ENCODE measurements at places on chromosomes 3 and 15.
A peak's percentile ranks its signal among the peaks of the same experiment; 100 is the strongest.

- DNase-seq, result no peak
- no peaks in the 10 kb centered on the region for H3K36me3 ChIP-seq
- H3K27me3 ChIP-seq, result peaks cover 24% of the 10 kb centered on the region
Observed at GRCh38 chr15:59819092-59819491, 130.0 kb upstream of the BNIP2 start.

DNA sequence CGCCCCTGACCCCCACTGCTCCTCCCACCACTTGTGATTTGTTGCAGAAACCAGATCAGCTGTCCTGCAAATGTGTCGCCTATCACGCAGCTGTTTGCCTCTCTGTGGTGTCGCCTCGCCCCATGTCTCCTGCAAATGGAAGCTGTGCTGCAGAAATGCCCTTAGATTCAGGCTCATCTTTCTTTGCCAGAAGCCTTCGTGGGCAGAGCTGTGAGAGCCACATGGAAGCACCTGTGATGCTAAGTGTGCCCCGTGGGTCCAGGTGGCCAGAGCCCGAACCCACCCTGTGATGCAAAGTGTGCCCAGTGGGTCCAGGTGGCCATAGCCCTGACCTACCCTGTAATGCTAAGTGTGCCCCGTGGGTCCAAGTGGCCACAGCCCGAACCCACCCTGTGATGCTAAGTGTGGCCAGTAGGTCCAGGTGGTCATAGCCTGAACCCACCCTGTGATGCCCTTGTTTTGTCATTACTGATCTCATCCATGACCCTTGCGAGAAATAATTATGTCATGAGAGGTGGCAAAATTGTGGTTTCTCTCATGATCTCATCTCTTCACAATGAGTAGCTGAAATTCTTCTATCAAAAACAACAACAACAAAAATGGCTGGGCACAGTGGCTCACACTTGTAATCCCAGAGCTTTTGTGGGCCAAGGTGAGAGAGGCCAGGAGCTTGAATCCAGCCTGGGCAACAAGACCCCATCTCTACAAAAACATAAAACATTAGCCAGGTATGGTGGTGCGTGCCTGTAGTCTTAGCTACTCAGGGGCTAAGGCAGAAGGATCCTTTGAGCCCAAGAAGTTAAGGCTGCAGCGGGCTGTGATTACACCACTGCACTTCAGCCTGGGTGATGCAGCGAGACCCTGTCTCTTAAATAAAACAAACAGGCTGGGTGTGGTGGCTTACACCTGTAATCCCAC, 187.4 kb downstream of the GOLGA6L6 start:
- H3K27ac ChIP-seq, result no peak overlapping the region
- H3K4me3 ChIP-seq, result no peak overlapping the region
- H3K4me1 ChIP-seq, result peaks cover 5% of the 10 kb centered on the region
- no peaks in the 10 kb centered on the region for H3K27me3 ChIP-seq

GRCh38 chr3:129575997-129576384, 30.5 kb downstream of the PLXND1 start:
- no peak overlapping the region for H3K4me3 ChIP-seq
- no peaks in the 10 kb centered on the region for H3K27me3 ChIP-seq
- no peaks in the 10 kb centered on the region for H3K36me3 ChIP-seq
- H3K27ac ChIP-seq, result no peak overlapping the region
- no peak for DNase-seq
- no peaks in the 10 kb centered on the region for H3K4me1 ChIP-seq

DNA sequence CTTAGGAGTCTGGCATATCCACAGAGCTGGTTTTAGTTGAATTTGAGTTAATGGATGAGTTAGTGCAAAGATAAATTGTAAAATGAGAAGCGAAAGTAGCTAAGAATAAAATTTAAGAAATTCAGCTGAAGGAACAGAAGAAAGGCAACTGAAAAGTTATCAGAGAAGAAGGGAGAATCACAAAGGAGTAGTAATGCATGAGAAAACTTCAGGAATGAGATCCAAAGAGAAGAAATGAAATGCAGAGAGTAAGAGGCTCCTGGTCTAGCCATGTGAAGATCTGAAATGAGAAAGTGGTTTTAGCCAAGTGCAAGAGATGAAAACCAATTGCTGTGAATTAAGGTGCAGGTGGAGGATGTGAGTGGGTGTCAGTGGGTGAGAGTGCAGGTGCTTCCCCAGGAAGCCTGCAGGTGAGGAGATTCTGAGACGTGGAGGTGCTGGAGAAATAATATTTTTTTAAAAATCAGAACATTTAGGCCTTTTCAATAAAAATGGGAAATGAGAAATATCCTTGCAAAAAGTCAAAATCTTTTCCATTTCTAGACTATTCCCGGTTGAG, 18.5 kb downstream of the KBTBD8 start:
- H3K27me3 ChIP-seq, result peaks cover 4% of the 10 kb centered on the region
- peaks cover 6% of the 10 kb centered on the region for H3K36me3 ChIP-seq
- H3K4me3 ChIP-seq, result no peak overlapping the region
- peaks cover 9% of the 10 kb centered on the region for H3K4me1 ChIP-seq

- no peaks in the 10 kb centered on the region for H3K36me3 ChIP-seq
- peaks cover 6% of the 10 kb centered on the region for H3K4me1 ChIP-seq
- no peak overlapping the region for H3K27ac ChIP-seq
Observed at GRCh38 chr15:56839099-56839498, 79.3 kb upstream of the TCF12 start.

- DNase-seq, result no peak
- no peaks in the 10 kb centered on the region for H3K4me1 ChIP-seq
- no peak overlapping the region for H3K27ac ChIP-seq
Observed at GRCh38 chr3:189108735-189109134, 63.0 kb upstream of the TPRG1 start.

- DNase-seq, result no peak
- no peaks in the 10 kb centered on the region for H3K36me3 ChIP-seq
- no peak overlapping the region for H3K27ac ChIP-seq
- H3K4me3 ChIP-seq, result no peak overlapping the region
- H3K4me1 ChIP-seq, result no peaks in the 10 kb centered on the region
Observed at GRCh38 chr15:73004462-73004861, 47.8 kb upstream of the NEO1 start.

DNA sequence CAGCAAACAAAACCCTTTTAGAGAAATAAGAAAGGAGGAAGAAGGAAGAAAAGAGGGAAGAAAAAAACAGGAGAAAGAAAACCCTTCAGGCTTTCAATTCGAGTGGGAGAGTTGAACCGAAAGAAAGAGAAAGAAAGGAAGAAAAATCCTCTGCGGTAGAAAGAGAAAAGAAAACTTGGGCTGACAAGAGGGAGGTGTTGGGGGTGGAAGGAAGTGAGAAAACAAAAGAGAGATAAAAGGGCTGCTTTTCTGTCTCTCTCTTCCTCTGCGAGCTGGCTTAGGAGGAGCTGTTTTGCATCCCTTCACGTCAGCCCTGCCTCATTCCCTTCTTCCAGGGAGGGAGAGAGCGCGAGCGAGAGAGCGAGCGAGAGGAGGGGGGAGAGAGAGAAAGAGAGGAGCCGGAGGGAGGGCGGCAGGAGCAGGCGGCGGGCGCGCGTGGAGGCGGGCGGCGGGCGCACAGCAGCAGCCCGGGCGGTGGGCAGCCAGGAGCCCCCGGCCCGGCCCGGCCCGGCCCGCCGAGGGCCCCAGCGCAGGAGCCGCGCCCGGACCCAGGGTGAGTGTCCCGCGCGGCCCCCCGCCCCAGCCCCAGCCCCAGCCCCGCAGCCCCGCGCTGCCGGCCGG, at the start of gene ZNF710:
Gene ZNF710, plus strand, starts transcription at position 263 of the 621 bp plus-strand sequence. CDS start 65,814 bp downstream, outside the sequence.
- peaks cover 44% of the 10 kb centered on the region for H3K4me1 ChIP-seq
- H3K4me3 ChIP-seq, result peak within 1 kb of the TSS; percentile 98
- DNase-seq, result peak; percentile 23
- peaks cover 17% of the 10 kb centered on the region for H3K36me3 ChIP-seq

DNA sequence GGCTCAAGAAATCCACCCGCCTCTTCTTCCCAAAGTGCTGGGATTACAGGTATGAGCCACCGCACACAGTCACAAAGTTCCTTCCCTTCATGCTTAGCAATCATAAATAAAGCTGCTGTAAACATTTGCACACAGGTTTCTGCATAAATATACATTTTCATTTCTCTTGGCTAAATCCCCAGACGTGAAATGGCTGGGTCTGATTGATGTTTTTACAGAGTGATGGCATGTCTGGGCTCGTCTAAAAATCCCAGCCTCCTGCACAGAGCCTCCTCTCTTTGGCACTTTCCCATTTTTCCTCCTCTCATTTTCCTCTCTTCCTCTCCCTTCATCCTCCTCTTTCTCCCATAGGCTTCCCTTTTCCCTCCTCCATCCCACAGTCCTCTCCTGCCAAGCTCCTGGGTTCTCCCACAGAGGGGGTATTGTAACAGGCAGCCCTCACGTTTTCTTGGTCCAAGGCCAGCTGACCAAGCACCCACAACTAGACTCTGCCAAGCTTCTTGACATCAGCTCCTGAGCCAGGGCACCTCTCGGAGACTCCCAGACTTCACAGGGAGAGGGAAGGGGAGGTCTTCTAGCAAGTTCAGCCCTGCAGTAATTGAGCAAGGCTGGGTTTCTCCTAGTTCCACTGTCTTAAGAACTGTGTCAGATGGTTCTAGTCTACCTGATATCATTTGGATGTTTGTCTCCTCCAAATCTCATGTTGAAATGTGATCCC, 10.5 kb upstream of the PLA2G4E start:
- H3K36me3 ChIP-seq, result no peaks in the 10 kb centered on the region
- peaks cover 12% of the 10 kb centered on the region for H3K27me3 ChIP-seq
- peaks cover 5% of the 10 kb centered on the region for H3K4me1 ChIP-seq
- DNase-seq, result no peak

DNA sequence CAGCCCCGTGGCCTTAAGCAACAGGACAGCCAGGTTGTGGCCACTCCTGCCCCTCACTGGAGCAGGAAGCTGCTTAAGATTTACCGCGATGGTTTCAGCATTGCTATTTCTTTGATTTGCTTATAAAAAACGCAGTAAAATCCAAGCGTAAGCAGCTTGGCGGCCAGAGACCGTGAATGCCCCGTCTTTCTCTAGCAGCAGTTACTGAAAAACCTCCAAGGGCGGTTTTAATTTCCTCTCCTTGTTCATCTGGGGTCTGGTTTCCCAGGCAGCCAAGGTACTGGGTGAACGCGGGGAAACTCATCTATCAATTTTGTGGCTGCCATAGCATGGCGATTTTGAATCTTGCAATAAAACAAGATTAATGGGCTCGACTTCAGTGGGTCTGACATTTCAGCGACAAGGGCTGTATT, 130.3 kb downstream of the MINAR1 start:
- no peak for DNase-seq
- H3K4me3 ChIP-seq, result no peak overlapping the region
- no peak overlapping the region for H3K27ac ChIP-seq
- H3K36me3 ChIP-seq, result no peaks in the 10 kb centered on the region
- H3K4me1 ChIP-seq, result no peaks in the 10 kb centered on the region

DNA sequence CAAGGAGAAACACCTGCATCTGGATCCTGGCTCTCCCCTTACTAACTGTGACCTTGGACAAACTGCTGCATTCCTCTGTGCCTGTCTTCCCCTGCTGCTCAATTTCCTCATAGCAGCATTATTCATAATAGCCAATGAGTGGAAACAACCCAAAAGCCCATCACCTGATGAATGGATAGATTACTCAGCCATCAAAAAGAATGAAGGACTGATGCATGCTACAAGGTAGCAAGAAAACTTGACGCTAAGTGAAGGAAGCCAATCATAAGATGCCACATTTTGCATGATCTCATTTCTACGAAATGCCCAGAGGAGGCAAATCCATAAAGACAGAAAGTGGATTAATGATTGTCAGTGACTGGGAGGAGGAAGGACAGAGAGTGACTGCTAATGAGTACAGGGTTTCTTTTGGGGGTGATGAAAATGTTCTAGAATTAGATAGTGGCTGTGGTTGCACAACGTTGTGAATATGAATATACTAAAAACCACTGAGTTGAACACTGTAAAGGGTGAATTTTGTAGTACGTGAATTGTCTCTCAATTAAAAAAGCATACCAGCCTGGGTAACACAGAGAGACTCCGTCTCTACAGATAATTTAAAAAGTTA, 11.2 kb downstream of the IGDCC4 start:
- H3K27ac ChIP-seq, result no peak overlapping the region
- H3K27me3 ChIP-seq, result peaks cover 26% of the 10 kb centered on the region
- peaks cover 3% of the 10 kb centered on the region for H3K4me1 ChIP-seq

GRCh38 chr15:52727815-52728214, 48.6 kb upstream of the ATOSA start:
- no peak overlapping the region for H3K27ac ChIP-seq
- no peak overlapping the region for H3K4me3 ChIP-seq
- peaks cover 14% of the 10 kb centered on the region for H3K4me1 ChIP-seq
- no peaks in the 10 kb centered on the region for H3K36me3 ChIP-seq

DNA sequence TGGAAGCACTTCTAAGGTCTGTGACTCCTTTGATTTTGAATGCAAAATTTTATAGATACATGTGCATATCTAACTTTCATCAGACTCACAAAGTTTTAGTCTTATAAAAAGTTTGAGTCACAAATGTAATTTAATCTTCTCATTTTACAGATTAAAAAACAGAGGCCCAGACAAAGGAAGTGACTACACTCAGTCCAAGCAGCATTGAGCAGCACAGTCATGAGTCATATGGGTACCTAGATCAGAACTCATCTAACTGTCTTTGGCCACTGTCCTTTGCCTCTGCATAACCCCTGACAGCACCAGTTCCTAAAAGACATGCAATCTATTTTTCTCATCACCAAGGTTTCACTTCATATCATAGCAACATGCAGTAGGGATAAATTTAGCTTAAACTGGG, 210.7 kb upstream of the KCNH8 start:
- no peak overlapping the region for H3K4me3 ChIP-seq
- DNase-seq, result no peak
- no peaks in the 10 kb centered on the region for H3K36me3 ChIP-seq
- H3K27me3 ChIP-seq, result no peaks in the 10 kb centered on the region

DNA sequence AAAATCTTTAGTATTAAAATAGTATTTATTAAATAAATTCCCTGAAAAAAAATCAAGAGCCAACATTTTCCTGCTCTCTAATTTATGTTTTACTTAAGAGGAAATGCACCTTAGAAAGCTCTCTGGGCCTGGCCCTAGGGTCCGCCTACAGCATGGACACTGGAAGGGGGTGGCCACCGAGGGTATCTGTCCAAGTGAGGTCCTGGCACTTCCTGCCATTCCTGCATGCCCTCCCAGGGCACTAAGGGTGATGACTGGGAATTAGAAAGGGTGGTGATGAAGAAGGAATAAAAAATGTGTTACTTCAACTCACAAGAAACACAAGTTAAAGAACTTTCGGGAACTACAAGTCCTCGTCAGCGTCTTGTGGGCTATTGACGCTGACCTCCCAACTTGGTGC, 92.8 kb downstream of the MAGI1 start:
- H3K4me3 ChIP-seq, result no peak overlapping the region
- DNase-seq, result no peak
- no peak overlapping the region for H3K27ac ChIP-seq
- peaks cover 2% of the 10 kb centered on the region for H3K27me3 ChIP-seq

GRCh38 chr15:38197553-38197952, 55.1 kb upstream of the SPRED1 start:
- H3K36me3 ChIP-seq, result no peaks in the 10 kb centered on the region
- DNase-seq, result no peak
- H3K4me1 ChIP-seq, result no peaks in the 10 kb centered on the region
- H3K27ac ChIP-seq, result no peak overlapping the region

- H3K4me3 ChIP-seq, result no peak overlapping the region
- H3K4me1 ChIP-seq, result peaks cover 18% of the 10 kb centered on the region
- no peak overlapping the region for H3K27ac ChIP-seq
- no peak for DNase-seq
- peaks cover 75% of the 10 kb centered on the region for H3K36me3 ChIP-seq
Observed at GRCh38 chr15:65580287-65580686, 30.6 kb downstream of the INTS14 start.
